ENCODE measurements at places on chromosomes 2 and 18.
A peak's percentile ranks its signal among the peaks of the same experiment; 100 is the strongest.

GRCh38 chr2:40034198-40034597 is 255.1 kb upstream of the THUMPD2 start:
- no peak for DNase-seq

- no peak for DNase-seq
Observed at GRCh38 chr18:9095297-9096006, 7.0 kb upstream of the NDUFV2 start.

- no peak for DNase-seq
Observed at GRCh38 chr2:196427986-196428634, 211.4 kb upstream of the CCDC150 start.

DNA sequence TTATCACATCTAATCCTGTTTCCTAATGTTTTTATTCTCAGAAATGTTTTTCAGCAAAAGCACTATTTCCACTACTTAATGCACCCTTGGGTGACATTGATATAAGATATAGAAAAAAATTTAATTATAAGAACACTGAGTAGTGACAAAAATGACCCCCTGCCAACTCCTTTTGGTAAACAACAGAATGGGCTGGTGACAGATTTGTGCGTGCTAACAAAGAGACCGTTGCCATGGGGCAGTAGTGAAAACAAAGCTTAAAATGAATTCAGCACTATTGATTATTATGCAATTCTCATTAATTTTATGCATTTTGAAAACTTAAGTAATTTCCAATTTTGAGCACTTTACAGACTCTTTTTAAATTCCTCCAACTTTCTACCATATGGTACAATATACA is 33.1 kb downstream of the RDH14 start:
- DNase-seq, result no peak

- DNase-seq, result no peak
Observed at GRCh38 chr2:893311-893710, 57.3 kb upstream of the SNTG2 start.

DNA sequence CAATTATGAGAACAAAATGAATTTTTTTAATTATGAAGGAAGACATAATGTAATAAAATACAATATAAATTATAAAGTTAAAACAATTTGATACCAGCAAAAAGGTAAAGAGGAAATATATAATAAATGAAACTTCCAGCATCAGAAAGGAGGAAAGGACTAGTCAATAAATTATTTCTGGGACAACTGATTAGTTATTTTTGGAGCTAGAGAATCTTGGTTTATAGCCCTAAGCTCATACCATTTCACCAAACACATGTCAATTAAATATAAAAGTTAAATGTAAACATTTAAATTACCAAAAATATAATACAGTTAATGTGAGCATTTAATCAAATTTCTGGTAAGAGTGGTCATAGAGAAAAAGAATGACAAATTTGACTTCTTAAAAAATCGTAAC is 12.1 kb downstream of the ACTG2 start:
- no peak for DNase-seq

GRCh38 chr2:231425811-231426703 is 30.5 kb downstream of the B3GNT7 start:
- peak; percentile 23 for DNase-seq

GRCh38 chr2:239762655-239763269 is 262.4 kb downstream of the NDUFA10 start:
- no peak for DNase-seq

- DNase-seq, result no peak
Observed at GRCh38 chr2:88136817-88137216, 9.0 kb upstream of the FABP1 start.

- no peak for DNase-seq
Observed at GRCh38 chr2:147363181-147363580, 481.6 kb upstream of the ACVR2A start.

DNA sequence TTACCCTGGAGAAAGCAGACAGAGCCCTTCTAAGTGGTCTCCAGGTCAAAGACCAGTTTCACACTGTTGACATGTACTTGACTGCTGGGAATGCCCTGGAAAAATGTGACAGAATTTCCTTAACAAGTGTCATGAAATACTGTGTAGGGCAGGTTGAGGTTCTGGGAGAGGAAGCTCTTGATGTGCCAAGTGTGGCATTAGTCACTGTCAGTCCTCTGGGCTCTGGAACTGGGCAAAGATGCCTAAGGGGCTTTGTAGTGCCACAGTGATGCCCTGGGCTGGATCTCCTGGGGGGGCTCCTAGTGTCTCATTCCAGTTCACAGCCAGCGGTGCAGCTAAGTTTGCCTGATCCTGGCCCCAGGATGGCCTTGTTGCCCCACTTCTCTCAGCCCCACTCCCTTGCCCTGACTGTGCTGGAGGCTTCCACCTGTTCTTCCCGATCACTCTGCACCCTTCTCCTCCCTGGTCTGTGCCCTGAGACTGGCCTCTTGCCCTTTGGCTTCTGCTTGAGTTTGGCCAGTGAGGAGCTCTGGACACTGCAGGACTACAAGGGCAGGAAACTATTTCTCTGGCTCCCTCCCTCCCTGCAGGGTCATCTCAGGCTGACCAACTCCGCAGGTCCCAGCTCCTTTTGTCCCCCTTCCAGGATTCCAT is 27.0 kb upstream of the FAM124B start:
- no peak for DNase-seq

All from stimulated activated CD8-positive, alpha-beta memory T cell treated with anti-CD3 and anti-CD28 coated beads, Interleukin-7, amount 100 ng/mL, for 1 hour (primary cell).